ENCODE measurements at places on chromosomes 13 and 19. TPM values are rescaled to one million over a fixed set of nuclear protein-coding genes. Genes with fewer than 3 reads are reported as not detected.

GRCh38 chr19:998064-998463 is 2.2 kb upstream of the GRIN3B start:
- DNase-seq = no peak

- DNase-seq = no peak
Observed at GRCh38 chr19:791567-792305, 5.5 kb upstream of the PTBP1 start.

- DNase-seq = no peak
Observed at GRCh38 chr13:111514610-111515306, 194.3 kb downstream of the TEX29 start.

The C19orf38 gene
- total RNA-seq = not detected

The FOXA3 gene
- total RNA-seq = 1.1 TPM

DNA sequence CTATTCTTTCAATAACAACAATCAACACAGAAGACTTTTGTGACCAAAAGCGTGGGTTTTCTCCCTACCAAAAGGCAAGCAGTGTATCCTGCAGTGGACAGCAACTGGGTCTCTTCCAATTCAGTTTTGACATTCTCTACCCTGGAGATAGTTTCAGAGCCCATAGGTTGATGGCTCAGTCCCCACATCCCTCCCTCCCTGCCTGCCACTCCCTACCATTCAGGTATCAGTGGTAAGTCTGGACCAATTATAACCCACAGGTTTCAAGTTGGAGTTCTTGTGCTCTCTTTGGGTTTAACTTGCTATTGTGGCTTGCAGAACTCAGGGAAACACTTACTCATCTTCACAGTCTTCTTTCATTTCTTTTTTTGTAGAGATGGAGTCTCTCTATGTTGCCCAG is 60.2 kb downstream of the ZNF823 start:
- DNase-seq = no peak

- no peak for DNase-seq
Observed at GRCh38 chr19:19672816-19673215, 4.2 kb downstream of the ZNF101 start.

The CYP2F1 gene
- not detected for total RNA-seq

DNA sequence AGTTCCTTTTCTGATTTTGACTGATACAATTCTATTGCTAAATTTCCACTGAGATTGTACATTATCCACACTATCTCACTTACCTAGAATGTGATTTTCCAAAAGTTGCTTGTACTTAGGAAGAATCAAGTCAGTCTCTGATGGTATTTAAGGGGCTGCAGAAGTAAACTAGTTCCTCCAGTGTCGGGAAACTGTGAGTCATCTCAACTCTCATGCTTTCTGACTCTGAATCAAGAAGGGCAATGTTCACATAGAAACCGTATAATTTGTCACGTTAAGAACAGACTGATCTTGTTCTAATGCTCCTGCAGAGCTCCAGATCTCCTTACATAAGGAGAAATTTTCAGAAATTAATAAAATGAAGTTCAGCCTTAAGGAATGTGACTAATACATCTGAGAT is 369.3 kb downstream of the KLF5 start:
- peak; percentile 72 for DNase-seq

- DNase-seq = peak; percentile 22
Observed at GRCh38 chr13:77477299-77477848, 58.1 kb upstream of the SCEL start.

The OR7A5 gene
- total RNA-seq = not detected

DNA sequence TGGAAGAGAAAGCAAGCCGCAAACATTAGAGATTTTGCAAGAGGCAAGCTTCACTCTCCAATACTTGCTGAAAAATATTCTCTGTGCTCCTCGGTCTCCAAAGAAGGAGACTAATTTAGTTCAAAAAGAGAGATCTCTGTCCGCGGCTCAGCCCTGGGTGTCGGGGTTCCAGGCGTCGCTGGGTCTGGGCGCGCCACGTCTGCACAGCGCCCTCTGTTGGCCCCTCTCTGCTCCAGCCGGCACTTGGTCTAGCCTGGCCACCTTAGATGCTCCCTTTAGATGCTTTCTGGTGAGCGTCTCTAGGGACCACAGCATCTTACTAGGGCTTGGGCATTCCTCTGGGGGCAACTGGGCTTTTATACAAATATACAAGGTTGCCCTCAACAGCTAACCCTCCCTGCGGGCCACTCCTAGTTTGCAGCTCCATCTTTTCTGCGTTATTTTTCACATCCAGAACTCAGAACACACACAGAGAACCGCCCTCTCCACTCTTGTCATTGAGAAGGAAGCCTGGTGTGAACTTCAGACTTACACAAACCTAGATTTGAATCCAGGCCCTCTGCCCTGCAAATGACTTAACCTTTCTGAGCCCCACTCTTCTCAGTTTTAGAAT is 78.3 kb downstream of the CYSLTR2 start:
- DNase-seq = no peak

GRCh38 chr19:19113040-19113626 is 25.1 kb downstream of the TMEM161A start:
- DNase-seq = no peak

GRCh38 chr13:18960637-18961227 is 220.9 kb downstream of the TUBA3C start:
- DNase-seq = no peak

The OR7D4 gene
- total RNA-seq = not detected

- peak; percentile 54 for DNase-seq
Observed at GRCh38 chr13:104382951-104383350, 1316.7 kb upstream of the SLC10A2 start.

- DNase-seq = no peak
Observed at GRCh38 chr13:42137856-42138537, 89.5 kb downstream of the DGKH start.

- no peak for DNase-seq
Observed at GRCh38 chr13:76330761-76331160, 555.4 kb downstream of the KCTD12 start.

DNA sequence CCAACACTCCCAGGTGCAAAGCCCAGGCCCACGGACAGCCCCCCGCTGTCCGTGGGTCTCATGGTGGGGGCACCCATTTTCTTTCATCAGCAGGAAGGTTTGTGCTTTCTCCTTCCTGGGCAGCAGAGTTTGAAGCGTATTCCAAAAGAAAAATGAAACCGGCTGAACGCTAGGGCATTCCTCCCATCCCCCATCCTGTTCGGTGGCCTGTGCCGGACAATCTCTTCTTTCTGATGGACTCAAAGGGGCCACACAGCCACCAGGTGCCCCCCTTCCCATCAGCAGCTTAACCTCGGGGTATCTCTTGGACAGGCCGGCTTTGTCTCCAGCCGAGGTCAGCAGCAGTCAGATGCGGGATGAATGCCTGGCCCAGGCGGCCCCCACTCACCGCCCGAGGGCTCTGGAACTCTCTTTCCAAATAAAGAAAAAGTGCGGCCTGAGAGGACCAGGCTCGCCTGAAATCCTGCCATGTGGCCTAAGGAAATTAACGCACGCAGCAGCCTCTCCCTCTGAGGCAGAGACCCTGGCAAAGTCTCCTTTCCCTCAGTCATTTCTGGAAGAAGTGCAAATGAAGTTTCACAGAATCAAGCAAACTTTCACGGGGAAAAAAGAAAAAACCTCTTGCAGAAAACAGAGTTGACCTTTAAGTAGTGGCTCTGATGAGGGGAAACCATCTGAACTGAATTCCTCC is 67.8 kb downstream of the RASA3 start:
- DNase-seq = no peak

DNA sequence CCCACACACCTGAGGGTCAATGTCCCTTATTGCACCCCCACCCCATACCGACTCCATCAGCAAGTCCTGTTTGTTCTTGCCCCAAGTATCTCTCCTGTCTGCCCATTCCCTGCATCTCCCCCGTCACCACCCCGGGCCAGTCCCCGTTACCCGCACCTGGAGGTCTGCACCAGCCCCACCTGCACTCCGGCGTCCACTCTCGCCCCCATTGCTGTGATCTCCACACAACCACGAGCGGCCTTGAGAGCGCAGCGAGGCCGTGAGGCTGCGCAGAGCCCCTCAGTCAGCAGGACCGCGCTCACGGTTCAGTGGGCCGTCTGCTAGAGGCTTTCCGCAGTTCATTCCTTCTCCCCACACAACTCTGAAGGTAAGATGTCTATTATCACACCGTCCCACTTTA is 152.8 kb downstream of the KATNAL1 start:
- no peak for DNase-seq

- DNase-seq = no peak
Observed at GRCh38 chr13:46895381-46895780, 1.5 kb downstream of the HTR2A start.

The CDC42EP5 gene
- 5.1 TPM for total RNA-seq

DNA sequence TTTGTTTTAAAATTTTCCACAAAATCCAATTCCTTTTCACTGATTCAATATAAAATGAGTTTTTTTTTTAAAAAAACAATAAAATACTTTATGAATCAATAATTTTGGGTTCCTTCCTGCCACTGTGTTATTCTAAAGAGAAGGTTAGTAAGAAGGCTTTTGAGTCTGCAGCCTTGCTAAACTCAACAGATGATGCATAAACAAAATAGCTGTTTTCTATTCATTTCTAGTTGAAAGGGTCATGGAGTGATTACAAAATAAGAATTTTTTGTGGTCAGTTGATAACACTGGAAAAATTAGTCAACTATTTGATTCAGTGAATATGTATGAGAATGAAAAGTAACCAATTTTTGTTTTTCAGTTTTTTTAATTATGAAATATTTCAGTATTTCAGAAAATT is 169.9 kb downstream of the VWA8 start:
- no peak for DNase-seq

The ZNF253 gene
- 8.1 TPM for total RNA-seq

The CPAMD8 gene
- total RNA-seq = 8.2 TPM

- no peak for DNase-seq
Observed at GRCh38 chr19:5154799-5155426, 185.7 kb downstream of the PTPRS start.

DNA sequence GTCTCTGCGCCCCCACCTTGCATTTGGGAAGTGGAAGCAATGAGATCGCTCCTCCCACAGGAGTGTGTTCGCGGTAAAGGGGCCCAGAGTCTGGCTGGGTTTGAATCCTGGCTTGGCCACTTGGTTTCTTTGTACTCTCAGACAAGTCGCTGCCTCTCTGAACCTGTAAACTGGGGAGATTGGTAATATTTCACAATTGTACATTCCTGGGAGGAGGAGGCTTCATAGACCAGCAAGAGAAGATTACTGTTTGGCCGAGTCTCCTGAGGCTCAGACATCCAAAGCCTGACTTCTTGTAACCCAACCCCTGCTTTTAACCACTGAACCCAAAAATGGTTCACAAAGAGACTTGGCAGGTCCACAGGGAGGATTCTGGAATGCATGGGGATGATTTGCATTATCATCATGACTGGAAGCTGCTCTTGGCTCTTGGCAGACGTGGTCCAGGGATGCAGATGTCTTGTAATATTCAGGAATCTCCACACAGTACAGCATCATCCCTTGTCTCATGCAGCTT is 13.6 kb upstream of the STRN4 start:
- no peak for DNase-seq

- DNase-seq = no peak
Observed at GRCh38 chr19:30935146-30935545, 414.1 kb downstream of the TSHZ3 start.

The KLK4 gene
- total RNA-seq = not detected

The SLC25A41 gene
- not detected for total RNA-seq

The B3GNT8 gene
- total RNA-seq = 1.6 TPM

DNA sequence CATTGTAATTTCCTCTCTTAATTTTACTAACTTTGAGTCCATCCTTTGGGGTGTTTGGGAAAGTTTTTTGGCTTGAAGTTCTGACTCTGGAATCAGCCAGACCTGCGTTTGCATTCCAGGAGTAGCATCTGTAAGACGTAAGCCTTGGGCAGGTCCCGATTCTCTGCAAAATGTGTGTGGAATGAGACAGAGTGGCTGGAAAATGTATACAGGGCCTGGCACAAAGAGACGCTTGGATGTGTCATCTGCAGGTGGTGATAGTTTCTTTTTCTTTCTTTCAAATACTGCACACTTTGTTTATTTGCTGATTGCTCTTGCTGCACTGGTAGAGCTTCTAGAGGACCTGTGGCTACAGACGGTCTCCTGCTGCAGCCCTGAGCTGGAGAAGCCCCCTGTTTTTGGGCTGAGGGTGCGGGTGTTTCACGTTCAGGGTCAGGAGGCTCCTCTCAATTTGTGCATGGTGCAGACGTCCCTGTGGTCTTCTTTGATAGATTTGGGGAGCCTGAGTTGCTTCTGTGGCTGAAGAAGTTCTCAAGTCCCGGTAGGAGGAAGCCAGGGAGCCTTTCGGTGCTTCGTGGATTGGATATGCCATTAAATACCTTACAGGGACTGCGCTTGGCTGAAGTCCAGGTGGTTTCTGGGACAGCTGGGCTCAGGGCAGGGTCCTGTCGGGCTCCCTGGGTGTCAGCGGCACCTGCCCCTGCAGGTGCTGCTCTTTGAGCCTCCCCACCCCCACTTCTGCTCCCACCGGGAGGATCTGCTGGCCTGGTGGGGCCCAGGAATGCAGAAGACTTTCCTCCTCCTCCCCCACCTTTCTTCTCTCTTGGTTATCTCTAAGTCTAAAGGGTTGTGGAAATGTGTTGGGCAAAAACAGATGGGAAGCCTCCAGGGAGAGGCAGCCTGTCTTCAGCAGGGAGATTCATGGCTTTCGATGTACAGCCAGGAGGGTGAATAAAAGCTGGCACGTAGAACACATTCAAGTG is 44.0 kb upstream of the GAS6 start:
- DNase-seq = no peak

DNA sequence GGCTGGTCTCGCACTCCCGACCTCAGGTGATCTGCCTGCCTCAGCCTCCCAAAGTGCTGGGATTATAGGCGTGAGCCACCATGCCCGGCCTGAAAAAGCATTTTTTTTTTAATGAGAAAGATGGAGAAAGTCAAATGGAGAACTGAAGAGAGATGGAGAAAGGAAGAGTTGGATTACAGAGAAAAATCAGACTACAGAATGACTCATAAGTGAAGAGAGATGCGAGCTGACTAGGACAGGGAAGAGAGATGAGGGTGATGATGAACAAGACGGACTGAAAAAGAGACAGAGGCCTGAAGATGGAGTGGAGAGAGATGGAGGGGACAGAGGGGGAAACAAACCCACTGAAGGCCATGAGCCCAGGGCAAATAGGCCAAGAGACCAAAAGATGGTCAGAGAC is 1.5 kb downstream of the DHX34 start:
- DNase-seq = no peak

DNA sequence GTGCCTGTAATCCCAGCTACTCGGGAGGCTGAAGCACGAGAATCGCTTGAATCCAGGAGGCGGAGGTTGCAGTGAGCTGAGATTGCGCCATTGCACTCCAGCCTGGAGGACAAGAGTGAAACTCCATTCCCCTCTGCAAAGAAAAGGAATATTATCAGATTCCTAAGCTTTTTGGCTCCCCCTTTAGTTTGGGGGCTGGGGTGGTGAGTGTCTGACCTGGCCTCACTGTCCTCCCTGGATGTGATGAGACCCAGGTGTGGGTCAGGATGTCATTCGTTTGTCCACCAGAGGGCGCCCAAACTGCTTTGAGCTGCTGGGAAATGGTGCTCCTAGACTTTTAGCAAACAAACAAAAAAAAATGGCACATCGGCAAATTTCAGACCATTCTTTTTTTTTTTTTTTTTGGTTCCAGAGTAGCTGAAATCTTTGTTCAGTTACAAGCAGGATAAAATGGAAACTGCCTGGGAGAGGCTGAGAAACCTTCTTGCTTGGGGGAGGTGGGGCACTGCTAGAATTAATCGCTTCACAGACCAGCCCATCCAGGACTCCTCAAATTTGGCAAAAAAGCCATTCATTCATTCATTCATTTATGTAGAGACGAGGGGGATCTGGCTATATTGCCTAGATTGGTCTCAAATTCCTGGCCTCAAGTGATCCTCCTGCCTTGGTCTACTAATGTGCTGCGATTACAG is 29.4 kb downstream of the SPC24 start:
- no peak for DNase-seq
